Naive B cell (primary cell): ENCODE measurements at places on chromosomes 12 and 14. TPM values are rescaled to one million over a fixed set of nuclear protein-coding genes. Genes with fewer than 3 reads are reported as not detected.

NPFF gene
- not detected for polyA plus RNA-seq

TEAD4 gene
- polyA plus RNA-seq, result not detected

BHLHE41 gene
- polyA plus RNA-seq, result 2.3 TPM

DNA sequence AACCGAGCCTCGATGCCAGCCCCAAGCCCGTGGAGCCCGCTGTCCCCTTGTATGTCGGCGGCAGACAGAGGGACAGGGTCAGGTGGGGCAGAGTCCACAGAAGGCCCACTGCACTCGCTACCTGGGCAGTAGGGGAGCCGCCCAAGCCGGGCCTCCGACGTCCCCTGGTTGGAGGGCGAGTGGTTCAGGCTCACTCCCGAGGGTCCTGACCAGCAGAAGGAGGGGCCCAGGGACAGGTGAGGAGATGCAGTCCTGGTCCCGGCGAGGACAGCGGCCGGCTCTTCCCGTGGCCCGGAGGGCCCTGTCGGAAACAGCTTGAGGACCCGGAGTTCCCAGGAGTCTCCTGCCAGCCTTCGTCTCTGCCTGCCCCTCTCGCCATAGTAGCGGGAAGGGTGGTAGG, 216.7 kb upstream of the SFSWAP start:
- no peak for DNase-seq

RFX4 gene
- polyA plus RNA-seq, result not detected

- no peak for DNase-seq
Measured at GRCh38 chr14:76863724-76864407, 37.7 kb downstream of the LRRC74A start.

GRCh38 chr14:78857974-78858373, 687.8 kb downstream of the NRXN3 start:
- DNase-seq, result no peak
